ENCODE measurements at places on chromosomes 1 and 21.

GRCh38 chr1:120178799-120179756, 2.8 kb upstream of the SEC22B start:
- no peaks in the 10 kb centered on the region for H3K27me3 ChIP-seq
- H3K36me3 ChIP-seq, result no peaks in the 10 kb centered on the region
- peak overlapping the region; percentile 65 for H3K27ac ChIP-seq
- peak overlapping the region; percentile 37 for H3K4me3 ChIP-seq
- DNase-seq, result no peak
- peaks cover 5% of the 10 kb centered on the region for H3K4me1 ChIP-seq

- H3K4me1 ChIP-seq, result no peaks in the 10 kb centered on the region
- no peak for DNase-seq
- H3K27ac ChIP-seq, result no peak overlapping the region
- H3K36me3 ChIP-seq, result no peaks in the 10 kb centered on the region
- no peaks in the 10 kb centered on the region for H3K27me3 ChIP-seq
Measured at GRCh38 chr1:153364766-153365666, 7.4 kb downstream of the S100A9 start.

DNA sequence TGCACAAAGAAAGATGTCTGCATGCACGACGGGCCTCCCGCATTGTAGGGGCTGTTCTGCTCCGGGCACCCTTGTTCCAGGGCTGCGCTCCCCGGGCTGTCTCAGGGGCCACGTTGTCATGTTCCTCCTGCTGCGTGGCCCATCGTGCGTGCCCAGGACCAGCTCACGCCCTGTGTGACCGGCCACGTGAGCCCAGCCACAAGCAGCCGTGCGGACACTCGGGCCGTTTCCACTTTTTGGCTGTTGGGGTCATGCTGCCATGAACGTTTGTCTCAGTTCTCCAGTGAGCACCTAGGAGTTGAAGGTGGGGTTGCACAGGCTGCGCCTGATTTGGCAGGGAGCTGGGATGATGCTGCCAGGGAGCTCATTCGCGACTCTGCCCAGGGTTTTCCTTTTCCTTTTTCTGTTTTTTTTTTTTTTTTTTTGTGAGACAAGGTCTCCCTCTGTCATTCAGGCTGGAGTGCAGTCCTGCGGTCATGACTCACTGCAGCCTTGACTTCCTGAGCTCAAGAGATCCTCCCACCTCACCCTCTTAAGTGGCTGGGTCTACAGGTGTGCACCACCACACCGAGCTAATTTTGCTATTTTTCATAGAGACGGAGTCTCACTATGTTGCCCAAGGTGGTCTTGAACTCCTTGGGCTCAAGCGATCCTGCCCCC, 17.4 kb downstream of the PDXK start:
- no peak overlapping the region for H3K27ac ChIP-seq
- no peak for DNase-seq
- no peaks in the 10 kb centered on the region for H3K36me3 ChIP-seq
- H3K4me3 ChIP-seq, result no peak overlapping the region

GRCh38 chr1:8031176-8031785, 5.2 kb upstream of the ERRFI1 start:
- no peaks in the 10 kb centered on the region for H3K4me1 ChIP-seq
- H3K36me3 ChIP-seq, result no peaks in the 10 kb centered on the region
- DNase-seq, result no peak
- peak overlapping the region; percentile 100 for H3K27ac ChIP-seq
- H3K27me3 ChIP-seq, result no peaks in the 10 kb centered on the region

DNA sequence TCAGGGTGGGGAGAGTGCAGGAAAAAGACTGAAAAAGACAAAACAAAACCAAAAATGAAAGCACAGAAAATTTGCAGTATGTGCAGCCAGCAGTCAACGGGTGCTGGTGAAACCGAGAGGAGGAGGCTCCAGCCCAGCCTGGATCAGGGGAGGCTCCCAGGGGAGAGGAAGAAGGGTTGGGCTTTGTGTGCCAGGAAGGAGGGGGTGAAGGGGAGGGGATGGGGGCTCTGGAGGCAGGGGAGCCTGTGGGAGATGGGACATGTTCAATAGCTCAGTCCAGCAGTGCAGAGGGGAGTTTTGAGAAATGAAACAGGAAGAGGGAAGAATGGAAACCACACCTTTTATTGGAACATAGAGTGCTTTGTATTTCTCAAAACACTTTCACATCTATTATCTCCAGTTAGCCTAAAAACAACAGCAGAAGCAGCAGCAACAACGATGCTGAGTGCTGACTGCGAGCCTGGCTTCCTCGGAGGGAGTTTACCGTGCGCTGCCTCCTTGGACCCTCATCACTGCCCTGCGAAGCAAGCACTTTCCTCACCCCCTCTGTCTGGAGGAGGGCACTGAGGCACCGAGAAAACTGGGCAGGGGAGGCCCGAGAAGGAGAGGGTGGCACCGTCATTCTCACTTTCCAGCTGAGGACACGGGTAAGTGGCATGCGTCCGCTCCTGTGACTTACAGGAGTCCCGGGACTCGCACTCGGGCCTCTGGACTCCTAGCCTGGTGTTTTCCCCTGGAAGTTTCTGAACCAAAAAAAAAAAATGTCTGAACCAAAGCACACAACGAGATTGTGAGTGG, 62.9 kb downstream of the MDM4 start:
- no peaks in the 10 kb centered on the region for H3K27me3 ChIP-seq
- no peak overlapping the region for H3K4me3 ChIP-seq
- H3K36me3 ChIP-seq, result no peaks in the 10 kb centered on the region

- no peaks in the 10 kb centered on the region for H3K36me3 ChIP-seq
- no peak overlapping the region for H3K4me3 ChIP-seq
- no peaks in the 10 kb centered on the region for H3K4me1 ChIP-seq
- H3K27ac ChIP-seq, result no peak overlapping the region
Measured at GRCh38 chr1:11967028-11967547, 13.2 kb upstream of the MFN2 start.

- no peaks in the 10 kb centered on the region for H3K4me1 ChIP-seq
- no peaks in the 10 kb centered on the region for H3K36me3 ChIP-seq
- H3K27me3 ChIP-seq, result no peaks in the 10 kb centered on the region
- no peak overlapping the region for H3K27ac ChIP-seq
- no peak overlapping the region for H3K4me3 ChIP-seq
- no peak for DNase-seq
Measured at GRCh38 chr1:178126261-178126660, 32.4 kb downstream of the RASAL2 start.

DNA sequence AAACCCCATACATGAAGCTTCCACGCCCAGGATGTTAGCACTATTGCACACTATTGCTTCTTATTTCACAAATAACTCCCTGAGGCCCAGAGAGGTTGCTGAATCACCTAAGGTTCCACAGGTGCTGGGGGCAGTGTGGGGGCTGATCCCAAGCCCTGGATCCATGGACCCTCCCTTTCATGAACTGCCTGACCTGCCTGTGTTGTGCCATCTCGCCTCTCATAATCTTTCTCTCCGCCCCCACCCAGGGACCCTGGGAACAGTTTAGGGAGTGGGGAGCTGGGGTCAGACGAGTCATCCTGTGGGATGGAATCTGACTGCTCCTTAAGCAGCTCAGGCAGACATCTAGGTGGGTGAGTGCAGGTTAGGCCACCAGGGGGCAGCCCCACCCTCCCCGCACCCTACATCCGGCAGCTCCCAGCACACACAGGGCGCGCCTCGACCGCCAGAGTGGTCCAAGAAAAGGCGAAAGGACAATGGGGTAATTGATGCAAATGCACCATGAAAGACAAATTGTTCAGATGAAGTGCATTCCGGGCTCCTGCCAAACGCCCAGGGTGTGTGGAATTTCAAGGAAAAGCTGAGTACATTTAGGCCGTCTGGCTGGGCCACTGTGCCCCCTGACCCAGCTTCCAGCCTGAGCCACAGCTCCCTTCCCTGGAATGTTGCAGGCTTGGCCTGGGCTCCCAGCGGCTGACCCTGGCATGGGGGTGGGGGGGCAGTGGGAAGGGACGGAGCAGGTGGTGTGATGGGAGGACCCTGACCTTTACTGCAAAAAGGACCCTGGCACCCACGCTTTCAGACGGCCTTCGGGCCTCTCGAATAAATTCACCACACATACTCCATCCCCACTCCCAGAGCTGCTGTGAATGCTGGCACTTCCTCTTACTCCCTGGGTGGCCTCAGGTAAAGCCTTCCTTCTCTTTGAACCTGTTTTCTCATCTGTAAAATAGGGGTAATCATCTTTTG, 20.8 kb downstream of the PHLDA3 start:
- no peak overlapping the region for H3K27ac ChIP-seq
- H3K4me3 ChIP-seq, result no peak overlapping the region
- no peaks in the 10 kb centered on the region for H3K4me1 ChIP-seq
- no peaks in the 10 kb centered on the region for H3K36me3 ChIP-seq
- peak; percentile 64 for DNase-seq

DNA sequence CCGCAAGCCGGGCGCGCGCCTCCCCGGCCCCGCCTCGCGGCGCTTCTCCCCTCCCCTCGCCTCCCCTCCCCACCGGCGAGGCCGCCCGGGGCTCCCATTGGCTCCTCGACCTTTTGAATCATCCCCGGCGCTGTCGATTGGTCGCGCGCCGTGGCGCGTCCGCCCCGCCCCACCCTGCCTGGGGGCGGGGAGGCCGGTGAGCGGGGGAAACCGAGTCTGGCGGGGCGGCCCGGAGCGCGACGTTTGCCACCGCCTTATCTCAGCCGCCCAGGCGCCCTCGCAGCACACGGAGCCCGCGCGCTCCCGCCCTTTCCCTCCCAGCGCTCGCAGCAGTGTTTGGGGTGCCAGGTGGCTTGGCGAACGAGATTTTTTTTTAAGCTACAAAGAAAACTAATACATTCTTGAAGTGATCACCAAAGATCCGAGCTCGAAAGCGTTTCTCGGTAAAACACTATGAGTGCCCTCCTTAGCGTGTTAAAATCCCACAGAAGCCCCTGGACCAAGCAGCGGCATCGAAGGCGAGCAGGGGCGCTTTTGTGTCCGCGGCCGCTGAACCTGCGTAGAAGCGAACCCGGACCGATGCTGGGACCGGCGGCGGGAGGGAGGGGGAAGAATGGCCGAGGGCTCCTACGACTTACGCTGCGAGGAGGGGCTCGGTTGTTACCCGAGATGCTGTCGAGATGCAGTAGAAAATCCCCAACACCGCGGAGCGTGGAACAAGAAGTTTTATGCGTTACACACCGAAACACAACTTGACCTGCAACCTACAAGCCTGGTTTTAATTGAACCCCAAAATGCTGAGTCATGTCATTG, 436 bp upstream of the LBR start:
- peaks cover 2% of the 10 kb centered on the region for H3K4me1 ChIP-seq
- peak overlapping the region; percentile 95 for H3K27ac ChIP-seq
- no peaks in the 10 kb centered on the region for H3K27me3 ChIP-seq
- H3K36me3 ChIP-seq, result no peaks in the 10 kb centered on the region
- DNase-seq, result peak; percentile 97

DNA sequence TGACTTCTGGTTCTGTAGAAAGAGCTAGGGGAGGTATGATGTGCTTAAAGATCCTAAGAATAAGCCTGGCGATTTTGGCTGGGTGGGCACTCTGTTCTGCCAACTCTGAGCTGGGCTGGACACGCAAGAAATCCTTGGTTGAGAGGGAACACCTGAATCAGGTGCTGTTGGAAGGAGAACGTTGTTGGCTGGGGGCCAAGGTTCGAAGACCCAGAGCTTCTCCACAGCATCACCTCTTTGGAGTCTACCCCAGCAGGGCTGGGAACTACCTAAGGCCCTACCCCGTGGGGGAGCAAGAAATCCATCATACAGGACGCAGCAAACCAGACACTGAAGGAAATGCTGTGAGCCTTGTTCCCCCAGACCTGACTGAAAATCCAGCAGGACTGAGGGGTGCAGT, 93.3 kb downstream of the PAPPA2 start:
- H3K36me3 ChIP-seq, result no peaks in the 10 kb centered on the region
- H3K4me1 ChIP-seq, result no peaks in the 10 kb centered on the region
- H3K27ac ChIP-seq, result no peak overlapping the region
- DNase-seq, result no peak
- no peaks in the 10 kb centered on the region for H3K27me3 ChIP-seq
- H3K4me3 ChIP-seq, result no peak overlapping the region

GRCh38 chr1:12553963-12554362, 64.0 kb downstream of the DHRS3 start:
- H3K36me3 ChIP-seq, result no peaks in the 10 kb centered on the region
- no peaks in the 10 kb centered on the region for H3K27me3 ChIP-seq
- H3K27ac ChIP-seq, result no peak overlapping the region
- DNase-seq, result no peak
- no peak overlapping the region for H3K4me3 ChIP-seq

DNA sequence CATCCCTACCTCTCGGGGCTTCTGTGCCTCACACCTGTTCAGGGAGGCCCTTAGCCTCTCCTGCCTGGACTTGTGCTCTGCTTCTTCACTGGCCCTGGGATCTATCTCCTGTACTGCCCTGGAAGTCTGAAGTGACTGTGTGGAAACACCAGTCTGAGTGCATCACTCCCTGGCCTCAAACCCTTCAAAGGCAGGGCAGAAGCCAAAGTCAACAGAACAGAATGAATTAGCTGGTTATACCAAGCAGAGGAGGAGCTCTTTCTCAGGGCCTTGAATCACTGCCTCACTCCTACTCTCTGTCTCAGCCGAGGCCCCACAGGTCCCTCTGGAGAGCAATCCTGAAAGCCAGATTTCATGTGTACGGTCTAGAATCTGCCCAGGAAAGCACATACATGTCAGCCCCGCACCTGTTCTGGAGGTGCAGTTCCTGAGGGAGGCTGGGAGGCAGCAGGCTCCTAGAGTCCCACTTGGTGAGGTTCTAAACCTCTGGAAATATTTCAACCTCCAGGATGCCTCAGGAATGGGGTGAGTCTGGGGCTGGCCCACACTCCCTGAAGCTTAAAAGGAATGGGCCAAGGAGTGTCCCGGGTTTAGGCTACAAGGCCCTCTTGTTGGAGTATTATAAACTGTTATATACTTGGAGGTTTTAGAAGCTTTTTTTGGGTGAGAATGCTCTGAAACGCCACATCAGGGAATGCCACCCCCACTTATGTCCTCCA, 98.3 kb downstream of the ABCA4 start:
- no peaks in the 10 kb centered on the region for H3K4me1 ChIP-seq
- DNase-seq, result no peak
- no peaks in the 10 kb centered on the region for H3K36me3 ChIP-seq
- no peak overlapping the region for H3K4me3 ChIP-seq
- H3K27me3 ChIP-seq, result no peaks in the 10 kb centered on the region
- no peak overlapping the region for H3K27ac ChIP-seq

- DNase-seq, result no peak
- no peaks in the 10 kb centered on the region for H3K4me1 ChIP-seq
- no peak overlapping the region for H3K27ac ChIP-seq
- H3K4me3 ChIP-seq, result no peak overlapping the region
- no peaks in the 10 kb centered on the region for H3K36me3 ChIP-seq
- H3K27me3 ChIP-seq, result no peaks in the 10 kb centered on the region
Measured at GRCh38 chr1:245810181-245810769, 655.5 kb downstream of the KIF26B start.

GRCh38 chr1:2355373-2356261, 35.7 kb downstream of the MORN1 start:
- no peaks in the 10 kb centered on the region for H3K27me3 ChIP-seq
- H3K36me3 ChIP-seq, result no peaks in the 10 kb centered on the region
- no peak overlapping the region for H3K27ac ChIP-seq
- no peak overlapping the region for H3K4me3 ChIP-seq

DNA sequence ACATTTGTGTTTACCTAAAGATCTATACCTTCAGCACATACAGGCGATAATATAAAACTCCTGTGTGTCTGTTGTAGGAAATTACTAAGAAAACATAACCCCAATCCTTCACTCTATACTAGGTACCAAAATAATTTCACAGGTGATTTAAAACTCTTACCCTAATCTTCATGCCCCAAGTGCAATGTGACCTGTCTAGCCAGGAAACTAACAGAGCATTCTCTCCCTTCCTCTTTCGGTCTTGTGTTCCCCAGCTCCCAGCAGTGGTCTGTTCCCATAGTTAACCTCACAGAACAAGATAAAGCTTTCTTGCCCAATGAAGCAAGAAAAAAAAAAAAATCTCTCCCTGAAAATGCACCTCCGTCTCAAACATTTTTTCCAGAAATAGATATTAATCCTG, 493.5 kb downstream of the DPYD start:
- no peaks in the 10 kb centered on the region for H3K4me1 ChIP-seq
- DNase-seq, result no peak
- no peak overlapping the region for H3K4me3 ChIP-seq
- H3K27ac ChIP-seq, result no peak overlapping the region
- no peaks in the 10 kb centered on the region for H3K36me3 ChIP-seq

All from right lobe of liver (tissue), 6 donors.